ENCODE measurements at places on chromosomes 3 and 15.

DNA sequence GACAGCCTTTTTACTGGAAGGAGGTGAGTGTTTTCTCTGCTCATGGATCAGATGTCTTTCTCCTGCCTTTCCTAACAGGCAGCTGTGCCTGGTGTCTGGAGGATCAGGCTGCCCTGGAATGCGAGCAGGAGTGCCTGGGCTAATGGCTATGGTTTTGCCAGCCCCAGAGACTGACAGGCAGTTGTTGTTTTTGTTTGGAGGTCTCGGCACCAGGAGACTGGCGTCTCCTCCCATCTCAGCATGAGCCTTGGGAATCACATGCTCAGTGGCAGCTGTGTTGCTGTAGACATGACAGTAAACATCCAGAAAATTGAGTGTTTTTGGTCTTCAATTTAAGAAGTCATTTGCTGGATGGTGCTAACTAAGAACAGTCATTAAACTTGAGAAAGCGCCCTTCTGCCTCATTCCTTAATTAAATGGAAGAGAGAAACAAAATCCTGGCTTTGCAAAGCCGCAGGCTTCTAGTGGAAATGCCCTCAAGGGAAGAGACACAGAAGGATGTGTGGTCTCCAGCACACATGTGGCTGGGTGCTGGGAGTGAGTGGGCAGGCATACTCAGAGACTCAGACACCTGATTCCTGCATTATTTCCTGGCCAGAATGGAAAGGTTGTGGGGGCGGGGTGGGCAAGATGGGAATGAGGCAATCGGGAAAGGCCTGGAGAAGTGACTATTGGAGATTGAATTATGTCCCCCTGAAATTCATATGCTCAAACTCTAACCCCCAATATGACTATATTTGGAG, 97.0 kb upstream of the NMNAT3 start:
- DNase-seq, result no peak

- DNase-seq, result no peak
Measured at GRCh38 chr15:66496951-66497501, 536 bp downstream of the SNAPC5 start.

GRCh38 chr15:56654624-56655023, 78.7 kb downstream of the ZNF280D start:
- DNase-seq, result no peak

DNA sequence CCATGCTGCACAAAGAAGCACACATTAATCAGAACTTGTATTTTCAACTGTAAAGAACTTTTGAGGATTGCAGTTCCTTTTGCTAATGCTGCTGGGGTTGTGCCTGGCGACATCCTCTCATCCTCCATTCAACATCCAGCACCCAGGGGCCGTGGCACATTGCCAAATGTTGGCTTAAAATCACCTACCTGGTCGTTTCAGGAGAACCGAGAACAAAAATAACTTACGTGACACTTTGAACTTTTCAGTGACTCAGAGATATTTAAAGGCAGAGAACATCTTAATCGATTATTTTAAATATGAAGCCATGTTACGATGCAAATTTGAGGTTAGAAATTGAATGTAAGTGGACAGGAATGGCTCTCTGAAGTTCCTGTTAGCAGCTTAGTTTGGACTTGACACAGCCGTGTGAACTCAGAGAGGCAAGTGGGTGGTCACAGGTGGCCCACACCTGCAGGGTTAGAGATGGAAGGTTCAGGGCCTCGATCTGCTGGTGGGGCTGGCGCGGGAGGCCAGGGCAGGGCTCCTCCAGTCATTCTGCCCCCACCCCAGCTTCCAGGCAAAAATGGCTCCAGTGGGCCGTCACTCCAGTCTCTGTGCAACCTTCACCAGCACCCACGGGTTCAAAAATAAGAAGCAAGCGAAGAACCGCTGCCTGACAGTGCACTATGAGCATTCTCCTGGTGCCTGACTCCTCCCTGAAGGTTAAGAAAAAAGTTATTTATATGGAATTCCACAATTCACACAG, 12.2 kb downstream of the LRRK1 start:
- DNase-seq, result no peak

DNA sequence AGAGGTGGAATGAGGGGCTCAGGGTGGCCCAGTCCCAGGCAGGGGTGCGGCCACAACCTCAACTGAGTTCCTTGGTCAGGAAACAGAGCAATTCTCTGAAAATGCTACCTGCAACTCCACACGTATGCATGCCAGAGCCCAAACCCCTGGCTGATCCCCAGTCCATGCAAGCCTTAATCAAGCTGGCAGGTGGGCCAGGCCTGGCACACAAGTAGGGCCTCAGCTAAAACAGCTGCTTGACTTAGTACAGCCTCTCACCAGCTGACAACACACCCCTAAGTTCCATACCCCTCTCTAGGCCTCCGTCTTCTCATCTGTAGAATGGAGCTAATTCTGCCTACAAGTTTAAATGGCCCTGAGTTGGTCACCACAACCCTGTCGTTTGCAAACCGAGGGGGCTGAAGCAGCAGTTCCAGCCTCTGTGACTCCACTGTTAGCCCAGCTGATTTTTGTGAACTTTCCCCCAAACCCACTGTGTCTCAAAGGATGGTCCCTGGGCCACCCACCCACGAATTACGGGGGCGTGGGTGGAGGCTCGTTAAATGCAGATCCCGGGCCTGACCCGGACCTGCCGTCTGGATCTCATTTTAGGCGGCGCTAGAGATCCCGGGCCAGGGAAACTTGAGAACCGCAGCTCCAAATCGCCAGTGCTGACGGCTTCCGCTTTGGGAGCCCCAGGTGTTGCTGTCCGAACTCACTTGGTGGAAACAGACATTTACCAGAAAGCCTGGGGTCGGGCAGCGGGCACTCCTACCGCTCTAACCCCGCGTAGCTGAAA, 927 bp downstream of the CHDH start:
- no peak for DNase-seq
